Right renal pelvis (tissue), 4 donors: ENCODE measurements at places on chromosomes 7 and 10.

- DNase-seq = no peak
Observed at GRCh38 chr7:122383934-122384333, 79.4 kb upstream of the FEZF1 start.

DNA sequence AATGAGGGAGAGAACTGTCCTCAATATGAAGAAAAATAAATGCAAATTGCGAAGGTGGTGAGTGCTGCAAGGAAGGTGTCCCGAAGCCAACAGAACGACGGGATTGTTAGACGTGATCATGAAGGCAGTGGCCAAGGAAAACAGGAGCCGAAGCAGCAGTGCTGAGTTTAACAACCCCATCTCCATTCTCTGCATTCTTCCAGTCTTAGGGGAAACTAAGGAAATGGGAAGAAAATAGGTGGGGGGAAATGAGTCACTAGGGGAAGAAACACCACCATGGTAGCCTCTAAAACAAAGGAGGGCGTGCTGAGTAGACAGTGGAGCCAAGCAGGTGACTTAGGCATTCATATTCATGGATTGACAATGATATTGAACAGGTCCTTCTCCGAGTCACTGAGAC, 192.2 kb upstream of the AKR1E2 start:
- no peak for DNase-seq

GRCh38 chr7:157250605-157251228, 86.1 kb upstream of the DNAJB6 start:
- DNase-seq = no peak

DNA sequence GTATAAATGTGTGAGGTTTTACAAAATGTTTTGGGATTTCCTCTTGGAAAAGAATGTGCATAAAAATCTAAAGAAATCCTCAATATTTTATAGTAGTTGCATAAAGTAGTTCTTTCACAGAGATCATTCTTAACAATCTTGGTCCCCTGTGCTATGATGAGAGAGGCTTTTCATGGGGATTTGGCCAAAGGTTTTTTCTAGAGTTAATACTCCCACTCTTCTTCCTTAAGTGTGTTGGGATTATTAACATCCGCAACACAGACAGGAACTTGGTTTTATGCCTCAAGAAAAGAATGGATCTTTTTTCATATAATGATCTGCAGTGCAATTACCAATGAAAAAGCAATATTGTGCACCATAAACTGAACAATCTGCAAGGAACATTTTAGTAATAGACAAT, 71.5 kb downstream of the AGMO start:
- DNase-seq = no peak

DNA sequence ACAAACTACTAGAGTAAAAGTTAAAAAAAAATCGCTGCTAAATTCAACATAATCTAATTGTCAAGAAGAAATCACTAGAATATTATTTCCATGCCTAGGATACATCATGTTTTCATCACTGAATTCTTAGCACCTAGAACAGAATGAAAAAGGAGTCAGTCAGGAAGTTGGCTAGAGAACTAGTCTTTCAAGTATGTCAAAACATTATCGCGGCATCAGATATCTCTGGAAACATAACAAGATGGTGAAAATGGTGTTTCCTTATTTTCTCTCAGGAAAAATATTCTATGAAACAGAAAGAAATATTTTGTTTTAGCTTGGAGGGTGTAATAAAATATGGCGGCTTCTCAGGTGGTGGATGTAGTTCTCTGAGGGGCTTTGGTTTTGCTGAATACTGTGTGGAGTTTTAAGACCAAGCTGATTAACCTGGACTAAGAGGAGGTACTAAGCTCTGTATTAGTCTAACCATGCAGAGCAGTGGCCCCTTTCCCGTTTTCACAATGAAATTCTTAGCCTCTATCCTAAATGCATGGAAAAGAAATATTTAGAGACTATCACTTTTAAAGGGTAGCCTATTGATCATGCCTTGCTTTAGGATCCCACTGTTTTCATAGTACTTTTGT, 205.6 kb downstream of the MDFIC start:
- DNase-seq = no peak

DNA sequence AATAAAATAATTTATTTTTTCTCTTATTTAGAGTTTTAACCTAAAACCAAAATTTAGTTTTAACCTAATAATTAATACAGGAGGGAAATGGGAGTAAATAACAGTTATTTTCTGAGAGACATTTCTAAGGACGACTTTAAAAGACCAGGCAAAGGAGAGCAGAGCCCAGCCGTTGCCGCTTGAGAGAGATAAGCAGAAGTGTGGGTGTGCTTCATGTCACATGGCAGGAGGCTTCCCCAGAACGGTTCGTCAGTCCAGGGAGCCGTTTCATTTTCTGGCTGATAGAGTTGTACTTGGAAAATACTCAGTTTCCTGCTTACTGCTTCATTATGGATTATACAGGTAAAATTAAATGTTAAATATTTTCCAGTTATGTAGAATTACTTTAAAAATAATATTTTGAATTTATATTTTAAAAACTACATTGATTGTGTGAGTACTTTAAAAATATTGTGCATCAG, 61.4 kb downstream of the ST7 start:
- no peak for DNase-seq
